ENCODE measurements at places on chromosomes 12 and 14.

DNA sequence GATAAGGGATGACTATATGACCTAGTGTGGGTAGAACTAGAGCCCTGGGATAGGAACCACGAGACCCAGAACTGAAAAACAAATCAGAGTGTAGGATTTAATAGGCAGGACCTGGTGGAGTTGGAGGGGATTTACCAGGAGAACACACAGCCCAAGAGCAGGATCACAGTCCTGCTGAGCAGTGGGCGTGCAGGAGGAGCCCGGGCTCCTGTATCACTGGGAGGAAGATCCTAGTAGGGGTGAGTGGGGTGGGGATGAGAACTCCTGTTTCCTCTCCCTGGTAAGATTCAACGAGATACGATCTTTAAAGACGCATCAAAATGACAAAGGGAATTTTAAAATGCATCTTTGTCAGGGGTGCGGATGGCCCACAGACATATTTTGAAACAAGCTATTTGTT is 220.1 kb downstream of the GALC start:
- no peak for DNase-seq

- no peak for DNase-seq
Observed at GRCh38 chr12:57806677-57807076, 11.9 kb downstream of the AVIL start.

- DNase-seq = no peak
Observed at GRCh38 chr12:124718458-124718857, 145.2 kb downstream of the SCARB1 start.

- DNase-seq = no peak
Observed at GRCh38 chr12:107888789-107889188, 114.3 kb downstream of the ASCL4 start.

DNA sequence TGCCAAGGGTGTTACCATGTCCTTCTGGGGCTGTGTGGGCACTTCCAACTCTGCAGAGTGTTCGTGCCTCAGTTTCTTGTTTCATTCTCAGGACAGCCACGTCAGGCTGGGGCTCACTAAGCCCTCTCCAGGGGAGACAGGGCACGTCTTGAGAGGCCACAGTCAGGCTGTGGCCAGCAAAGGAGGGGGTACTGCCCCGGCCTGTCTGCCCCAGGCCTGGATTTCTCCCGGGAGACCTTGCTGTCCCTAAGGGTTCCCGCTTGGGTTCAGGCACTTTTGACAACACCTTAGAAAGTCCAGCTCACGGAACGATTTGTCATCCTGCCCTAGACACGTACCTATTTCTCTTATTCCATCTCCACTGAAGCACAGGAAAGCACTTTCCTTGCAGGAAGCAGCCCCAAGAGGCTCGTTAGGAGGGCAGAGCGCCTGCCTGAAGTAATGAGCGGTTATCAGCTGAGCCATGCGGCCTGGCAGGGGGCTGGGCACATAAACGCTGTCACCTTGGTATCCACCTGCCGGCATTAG is 290.4 kb upstream of the RTL1 start:
- DNase-seq = no peak

- DNase-seq = no peak
Observed at GRCh38 chr12:12439636-12440035, 82.8 kb downstream of the BORCS5 start.

GRCh38 chr12:18897823-18898222 is 159.9 kb downstream of the CAPZA3 start:
- no peak for DNase-seq

All from hippocampal formation (tissue), 2 donors.